ENCODE measurements at places on chromosomes 3 and 15.

GRCh38 chr15:40302981-40303380, 4.8 kb downstream of the PLCB2 start:
- no peak for DNase-seq

GRCh38 chr15:92907229-92907628, 7.1 kb downstream of the CHD2 start:
- DNase-seq = no peak

GRCh38 chr3:18288243-18288642, 136.9 kb downstream of the SATB1 start:
- DNase-seq = no peak

GRCh38 chr15:70101459-70102113, 3.9 kb upstream of the TLE3 start:
- peak; percentile 77 for DNase-seq

DNA sequence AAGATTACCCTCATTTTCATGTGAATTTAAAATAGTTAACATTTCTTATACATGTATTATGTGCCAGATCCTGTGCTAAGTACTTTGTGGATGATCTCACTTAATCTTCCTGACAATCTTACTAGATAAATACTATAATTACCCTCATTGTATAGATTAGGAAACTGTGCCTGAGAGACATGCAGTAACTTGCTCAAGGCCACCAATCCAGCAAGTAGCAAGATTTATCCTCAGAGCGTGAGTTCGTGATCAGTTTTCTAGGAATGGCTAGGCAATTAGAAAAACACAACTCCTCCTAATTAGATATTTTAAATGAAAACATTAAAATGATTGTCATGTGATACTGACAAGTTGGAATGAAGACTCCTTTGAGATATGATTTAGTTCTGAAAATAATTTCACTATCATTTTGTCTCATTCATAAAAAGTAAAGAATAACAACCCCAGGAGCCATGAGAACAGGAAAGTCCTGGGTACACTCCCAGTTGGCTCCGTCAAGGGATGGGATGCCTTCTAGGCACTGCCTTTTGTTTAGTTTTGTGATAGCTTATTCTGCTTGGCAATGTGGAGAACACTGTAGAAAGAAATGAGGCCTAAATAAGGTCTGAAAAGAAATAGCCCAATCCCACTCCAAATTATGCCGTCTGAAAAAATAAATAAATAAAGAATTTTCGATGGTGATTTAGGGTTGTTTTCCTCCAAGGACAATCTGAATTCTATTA, 61.3 kb downstream of the FBN1 start:
- DNase-seq = no peak

Data from HEK293T (cell line).